Motor neuron (in vitro differentiated cells): ENCODE measurements at places on chromosomes 5 and 9. TPM values are rescaled to one million over a fixed set of nuclear protein-coding genes. Genes with fewer than 3 reads are reported as not detected.

DNA sequence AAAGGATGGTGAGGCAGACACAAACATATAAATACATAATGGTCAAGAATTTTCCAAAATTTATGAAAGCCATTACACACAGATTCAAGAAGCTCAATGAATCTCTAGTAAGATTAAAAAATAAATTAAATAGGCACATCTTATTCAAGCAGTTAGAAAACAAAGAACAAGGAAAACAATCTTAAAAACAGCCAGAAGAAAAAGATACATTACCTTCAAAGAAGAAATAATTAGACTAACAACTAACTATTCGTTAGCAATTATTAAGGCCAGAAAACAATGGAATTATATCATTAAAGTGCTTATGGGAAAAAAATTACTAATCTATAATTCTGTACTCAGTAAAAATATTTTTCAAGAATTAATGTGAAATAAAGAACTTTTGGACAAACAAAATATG lies 593.1 kb downstream of the EBF1 start:
- no peak for ATAC-seq

- ATAC-seq, result no peak
These were observed 151.2 kb downstream of the ERCC6L2 start for GRCh38 chr9:96026655-96027213.

DNA sequence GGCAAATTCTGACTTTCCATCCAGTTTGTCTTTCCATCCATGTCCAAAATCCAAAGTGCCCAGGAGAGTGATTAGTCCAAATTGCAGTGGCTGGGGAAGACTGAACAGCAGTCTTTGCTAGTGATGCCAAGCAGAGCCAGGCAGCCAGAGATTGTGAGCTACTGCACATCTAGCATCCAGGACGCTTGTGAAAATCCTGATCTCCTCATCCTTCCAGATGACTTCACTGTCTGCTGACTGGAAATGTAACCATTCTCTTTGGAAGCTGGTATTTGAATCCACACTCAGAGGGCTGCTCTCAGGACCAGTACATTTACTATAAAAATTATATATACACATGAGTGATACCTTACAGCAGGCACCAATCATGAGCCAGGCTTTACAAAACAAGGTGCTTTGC lies 49.6 kb downstream of the MACROH2A1 start:
- ATAC-seq, result no peak

DNA sequence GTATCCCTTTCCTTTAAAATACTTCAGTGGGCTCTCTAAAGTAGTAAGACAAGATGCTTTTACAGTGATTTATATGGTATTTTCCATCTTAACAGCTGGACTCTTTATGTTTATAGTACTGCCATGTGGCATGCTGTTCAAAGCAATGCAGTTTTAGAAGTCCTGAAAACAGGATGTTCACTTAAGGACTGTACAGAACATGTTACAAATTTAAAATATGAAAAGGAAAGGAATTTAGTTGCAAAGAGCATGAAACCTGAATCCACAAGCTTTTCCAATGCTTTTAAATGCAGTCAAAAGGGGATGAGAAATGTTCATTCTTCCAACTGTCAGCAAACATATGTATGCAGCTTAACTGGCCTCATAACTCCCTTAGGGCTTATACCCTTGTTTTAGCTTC lies 580.2 kb downstream of the EFNA5 start:
- peak; percentile 84 for ATAC-seq

- ATAC-seq, result no peak
These were observed 89.7 kb downstream of the CAAP1 start for GRCh38 chr9:26802921-26803320.

GRCh38 chr9:38254151-38254550 lies 138.4 kb upstream of the ALDH1B1 start:
- ATAC-seq, result no peak

- ATAC-seq, result no peak
These were observed 34.4 kb upstream of the GLIPR2 start for GRCh38 chr9:36101916-36102741.

DNA sequence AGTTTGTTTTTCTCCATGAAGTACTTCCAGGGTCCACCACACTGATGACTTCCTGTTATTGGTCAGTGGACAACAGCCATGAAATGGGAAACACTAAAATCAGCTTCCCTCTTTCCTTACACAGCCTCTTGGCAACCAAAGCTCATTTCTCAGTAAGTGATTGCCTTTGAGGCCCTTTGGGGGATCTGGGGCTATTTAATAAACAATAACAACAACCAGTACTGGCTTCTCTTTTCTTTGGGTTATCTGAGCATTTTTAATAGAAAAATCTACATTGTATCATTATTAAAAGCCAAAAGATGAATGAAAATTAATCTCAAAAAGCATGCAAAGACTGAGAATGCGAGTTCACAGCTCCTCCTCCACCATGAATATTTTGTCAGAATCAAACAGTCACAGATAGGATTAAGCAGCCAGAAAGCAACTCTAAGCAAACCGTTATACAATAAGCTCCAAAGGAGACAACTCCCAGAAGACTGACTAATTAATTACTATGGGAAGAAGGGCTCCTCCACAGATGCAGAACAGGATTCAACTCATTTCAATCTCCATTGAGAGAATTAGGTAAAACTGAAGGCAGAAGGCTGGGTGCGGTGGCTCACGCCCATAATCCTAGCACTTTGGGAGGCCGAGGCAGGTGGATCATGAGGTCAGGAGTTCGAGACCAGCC lies 68.3 kb downstream of the SERINC5 start:
- peak; percentile 45 for ATAC-seq

- ATAC-seq, result no peak
These were observed 258.7 kb upstream of the PANK3 start for GRCh38 chr5:168837852-168838251.

DNA sequence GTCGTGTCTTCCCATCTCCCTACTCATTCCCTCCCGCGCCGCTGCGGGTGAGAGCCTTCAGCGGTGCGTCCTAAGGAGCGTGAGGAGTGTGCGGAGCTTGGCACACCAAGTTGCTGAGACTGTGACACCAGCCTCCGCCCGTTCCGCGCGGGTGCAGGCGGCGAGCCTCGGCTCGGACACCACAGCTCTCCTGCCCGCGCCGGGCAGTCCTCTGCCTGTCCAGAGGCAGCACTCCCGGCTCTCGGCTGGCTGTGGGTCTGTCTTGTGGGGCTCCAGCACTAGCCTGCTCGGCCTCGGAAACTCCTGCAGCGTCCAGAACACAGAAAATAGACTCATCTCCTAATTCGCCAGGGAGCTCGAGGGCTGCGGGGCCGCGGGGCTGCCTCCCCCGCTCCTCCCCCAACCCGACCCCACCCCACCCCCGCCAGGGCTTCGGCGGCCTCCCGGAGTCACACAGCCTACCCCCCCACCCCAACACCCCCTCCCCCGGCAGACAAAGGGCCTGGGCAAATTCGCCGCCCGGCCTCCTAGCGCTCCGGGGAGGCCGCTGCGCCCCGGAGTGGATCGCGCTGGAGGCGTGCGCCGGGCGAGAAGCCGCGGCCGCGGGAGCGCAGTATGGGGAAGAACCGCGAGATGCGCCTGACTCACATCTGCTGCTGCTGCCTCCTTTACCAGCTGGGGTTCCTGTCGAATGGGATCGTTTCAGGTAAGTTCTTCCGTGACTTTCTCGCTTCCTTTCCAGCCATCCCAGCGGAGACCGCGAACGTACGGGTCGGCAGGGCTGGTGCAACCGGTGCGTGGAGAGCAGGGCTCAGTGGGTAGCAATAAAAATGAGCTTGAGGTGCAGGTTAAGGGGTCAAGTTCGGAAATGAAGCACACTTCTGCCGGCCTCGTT lies at the start of gene ADAMTS19:
ADAMTS19 (plus strand) TSS at position 522 of the 895 bp plus-strand sequence; CDS start at position 616, 94 bp downstream.
- peak; percentile 81 for ATAC-seq

DNA sequence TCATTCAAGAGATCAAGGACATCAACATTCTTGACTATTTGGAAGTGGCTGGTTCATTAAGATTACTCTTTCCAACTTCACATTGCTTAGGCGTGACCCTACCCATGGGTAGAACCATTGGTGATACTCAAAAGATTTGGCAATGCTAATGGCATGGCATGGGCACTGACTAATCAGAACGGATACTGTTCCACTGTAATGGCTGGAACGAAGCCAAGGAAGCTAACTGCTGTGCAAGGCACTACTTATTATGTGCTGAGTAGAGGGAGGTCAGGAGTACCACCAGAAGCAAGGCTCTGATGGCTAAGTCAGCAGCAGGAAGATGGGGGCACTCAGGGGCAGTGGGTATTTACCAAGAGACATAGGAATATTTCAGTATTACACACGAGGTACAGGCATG lies 31.9 kb downstream of the GNA14 start:
- ATAC-seq, result no peak

DNA sequence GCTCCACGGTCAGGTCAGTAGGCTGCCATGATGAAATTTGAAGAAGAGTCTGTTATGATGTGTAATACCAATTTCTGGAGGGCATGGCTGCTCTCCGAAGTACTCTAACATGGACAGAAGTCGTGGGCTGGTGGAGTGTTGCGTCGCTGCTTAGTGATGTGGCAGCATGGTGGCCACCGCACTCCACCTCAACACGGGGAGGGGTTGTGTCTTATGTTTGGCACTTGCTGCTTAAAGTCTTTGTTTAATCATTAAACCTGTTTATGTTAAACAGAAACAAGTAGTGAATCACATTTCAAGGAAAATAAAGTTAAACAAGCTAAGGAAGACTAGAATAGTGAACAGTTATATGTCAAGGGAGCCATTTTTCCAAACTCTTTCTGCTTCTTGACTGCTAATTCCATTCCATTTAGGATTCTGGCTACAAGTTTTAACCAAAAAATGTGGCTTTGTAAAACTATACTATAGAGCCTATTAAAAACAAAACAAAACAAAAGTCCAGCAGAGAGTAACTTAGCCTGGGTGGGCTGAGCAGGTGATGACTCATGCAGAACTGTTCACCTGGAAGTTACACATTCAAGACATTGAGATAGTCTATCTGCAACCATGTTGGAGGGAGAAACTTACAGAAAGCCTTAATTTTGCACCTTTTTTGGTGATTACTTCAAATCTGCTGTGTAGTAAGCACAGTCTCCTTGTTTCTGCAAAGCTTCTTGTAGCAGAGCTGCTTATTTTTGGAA lies 9.5 kb downstream of the HABP4 start:
- no peak for ATAC-seq

DNA sequence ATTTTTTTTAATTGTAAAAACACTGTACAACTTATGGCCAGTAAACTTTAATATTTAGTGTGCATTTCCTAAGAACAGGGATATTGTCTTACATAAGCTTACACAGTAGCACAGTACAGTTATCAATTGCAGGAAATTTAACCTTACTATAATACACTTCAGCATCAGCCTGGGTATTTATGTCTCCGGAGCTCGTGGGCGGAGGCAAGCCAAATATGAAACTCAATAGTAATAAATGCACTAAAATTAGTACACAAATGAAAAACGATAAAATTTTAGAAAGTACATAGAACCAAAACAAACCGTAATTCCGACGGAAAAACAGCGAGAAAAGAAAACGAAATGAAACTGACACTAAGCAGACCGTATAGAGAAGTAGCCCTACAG lies 91.2 kb downstream of the ANXA2R start:
- no peak for ATAC-seq

GRCh38 chr5:178106556-178107239 lies 6.6 kb upstream of the N4BP3 start:
- no peak for ATAC-seq

IL13 gene
- 0.25 TPM in 1 of 2 replicates, not detected in the other for total RNA-seq

TLE1 gene
- total RNA-seq, result 2.6 and 3.1 TPM in 2 replicates

PPP3R2 gene
- total RNA-seq, result not detected in 2 replicates

PLAC8L1 gene
- 1.9 TPM in 1 of 2 replicates, not detected in the other for total RNA-seq

NTRK2 gene
- 3.3 and 3.4 TPM in 2 replicates for total RNA-seq

RANBP17 gene
- total RNA-seq, result 10.0 and 10.7 TPM in 2 replicates

FBXW5 gene
- total RNA-seq, result 35.4 and 36.3 TPM in 2 replicates

PRR16 gene
- 1.0 and 1.3 TPM in 2 replicates for total RNA-seq
